AG08395 (cell line): ENCODE measurements at places on chromosomes 12 and 14.

- peak; percentile 86 for DNase-seq
Observed at GRCh38 chr12:76020731-76021672, 10.6 kb downstream of the PHLDA1 start.

- DNase-seq: no peak
Observed at GRCh38 chr12:13713556-13714410, 267.6 kb downstream of the GRIN2B start.

DNA sequence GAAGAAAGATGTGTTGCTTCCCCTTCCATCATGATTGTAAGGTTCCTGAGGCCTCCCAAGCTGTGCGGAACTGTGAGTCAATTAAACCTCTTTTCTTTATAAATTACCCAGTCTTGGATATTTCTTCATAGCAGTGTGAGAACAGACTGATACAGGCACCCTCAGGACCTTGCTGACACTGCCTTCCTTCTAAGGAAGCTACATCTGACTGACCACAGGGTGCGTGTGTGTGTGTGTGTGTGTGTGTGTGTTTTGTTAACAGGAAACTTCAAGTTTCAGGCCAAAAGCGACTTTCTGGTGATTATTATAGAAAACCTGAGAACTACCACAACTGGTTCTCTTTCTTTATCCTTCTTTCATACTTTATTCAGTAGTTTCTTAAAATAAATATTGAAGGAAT is 149.0 kb downstream of the CAPZA3 start:
- no peak for DNase-seq

- DNase-seq: no peak
Observed at GRCh38 chr12:67082221-67082620, 186.9 kb upstream of the CAND1 start.

DNA sequence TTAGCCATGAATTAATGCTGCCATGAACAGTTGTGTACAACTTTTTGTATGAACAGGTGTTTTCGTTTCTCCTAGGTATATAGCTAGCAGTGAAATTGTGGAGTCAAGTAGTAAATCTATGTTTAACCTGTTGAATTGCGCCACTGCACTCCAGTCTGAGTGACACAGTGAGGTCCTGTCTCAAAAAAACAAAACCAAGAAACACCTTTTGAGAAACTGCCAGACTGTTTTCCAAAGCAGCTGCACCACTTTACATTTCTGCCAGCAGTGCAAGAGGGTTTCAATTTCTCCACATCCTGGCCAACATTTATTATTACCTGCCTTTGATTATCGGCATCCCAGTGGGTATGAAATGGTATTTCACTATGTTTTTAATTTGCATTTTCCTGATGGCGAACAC is 3.3 kb upstream of the PLEKHG3 start:
- DNase-seq: no peak

DNA sequence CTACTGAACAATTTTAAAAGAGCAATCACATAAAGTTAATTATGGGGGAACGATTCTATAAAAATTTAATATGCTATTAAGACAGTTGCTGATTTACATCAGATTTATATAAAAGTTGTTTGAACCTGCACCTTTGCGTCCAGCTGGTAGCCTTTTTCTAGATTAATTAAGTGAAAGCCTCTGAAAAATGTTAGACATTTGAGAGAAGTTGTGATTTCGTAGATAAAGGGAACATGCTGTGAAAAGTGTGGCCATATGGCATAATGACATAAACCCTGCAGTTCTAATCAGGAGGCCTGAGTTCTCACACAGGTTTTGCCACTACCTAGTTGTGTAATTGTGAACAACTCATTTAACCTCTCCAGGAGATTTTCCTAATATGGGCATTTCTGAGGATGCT is 187.2 kb downstream of the TMTC2 start:
- no peak for DNase-seq

DNA sequence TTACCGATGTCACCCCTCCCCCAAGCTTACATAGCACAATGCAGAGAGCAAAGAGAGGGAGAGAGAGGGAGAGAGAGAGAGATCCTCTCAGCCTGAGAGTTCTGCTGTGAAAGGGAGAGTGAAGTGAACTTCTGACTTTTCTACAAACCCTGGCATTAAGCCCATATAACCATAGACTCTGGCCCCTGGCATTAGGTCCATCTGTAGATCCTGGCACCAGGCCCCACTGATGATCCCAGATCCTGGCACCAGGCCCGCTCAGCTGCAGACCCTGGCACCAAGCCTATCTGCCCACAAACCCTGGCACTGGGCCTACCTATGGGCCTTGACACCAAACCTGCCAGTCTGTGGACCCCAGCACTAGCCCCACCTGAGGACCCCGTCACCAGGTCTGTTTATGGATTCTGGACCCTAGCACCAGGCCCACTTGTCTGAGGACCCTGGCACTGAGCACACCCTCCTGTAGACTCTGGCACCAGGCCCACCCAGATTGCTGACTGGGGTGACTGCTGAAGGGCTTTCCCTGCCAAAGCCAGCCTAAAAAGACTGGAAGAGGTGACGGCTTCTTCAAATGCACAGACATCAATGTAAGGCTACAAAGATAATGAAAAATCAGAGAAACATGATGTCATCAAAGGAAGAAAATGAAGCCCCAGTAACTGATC is 14.5 kb upstream of the KRT83 start:
- DNase-seq: no peak

- no peak for DNase-seq
Observed at GRCh38 chr14:52313462-52313861, 650 bp upstream of the PTGER2 start.

DNA sequence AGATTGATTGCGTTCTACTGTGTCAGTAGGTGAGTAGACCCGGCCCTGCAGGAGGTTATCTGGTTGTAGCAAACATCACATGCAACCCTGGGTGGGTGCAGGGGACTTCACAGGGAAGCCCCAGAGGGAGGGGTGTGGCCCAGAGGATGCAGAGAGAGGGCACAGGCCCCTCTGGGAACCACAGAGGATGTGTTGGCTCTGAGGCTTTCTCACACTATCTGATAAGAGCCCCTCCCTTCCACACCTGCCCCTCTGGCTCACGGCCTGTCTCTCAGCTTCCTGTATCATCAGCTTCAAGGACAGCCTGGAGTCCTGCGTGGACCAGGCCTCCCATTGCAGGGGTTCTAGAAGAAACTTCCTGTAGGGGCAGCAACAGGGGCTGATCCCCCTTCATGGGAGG is 101.9 kb downstream of the RIN3 start:
- DNase-seq: no peak
